ENCODE measurements at places on chromosomes 6 and 20.

GRCh38 chr6:81683912-81684311 lies 68.6 kb downstream of the TENT5A start:
- no peak for DNase-seq

DNA sequence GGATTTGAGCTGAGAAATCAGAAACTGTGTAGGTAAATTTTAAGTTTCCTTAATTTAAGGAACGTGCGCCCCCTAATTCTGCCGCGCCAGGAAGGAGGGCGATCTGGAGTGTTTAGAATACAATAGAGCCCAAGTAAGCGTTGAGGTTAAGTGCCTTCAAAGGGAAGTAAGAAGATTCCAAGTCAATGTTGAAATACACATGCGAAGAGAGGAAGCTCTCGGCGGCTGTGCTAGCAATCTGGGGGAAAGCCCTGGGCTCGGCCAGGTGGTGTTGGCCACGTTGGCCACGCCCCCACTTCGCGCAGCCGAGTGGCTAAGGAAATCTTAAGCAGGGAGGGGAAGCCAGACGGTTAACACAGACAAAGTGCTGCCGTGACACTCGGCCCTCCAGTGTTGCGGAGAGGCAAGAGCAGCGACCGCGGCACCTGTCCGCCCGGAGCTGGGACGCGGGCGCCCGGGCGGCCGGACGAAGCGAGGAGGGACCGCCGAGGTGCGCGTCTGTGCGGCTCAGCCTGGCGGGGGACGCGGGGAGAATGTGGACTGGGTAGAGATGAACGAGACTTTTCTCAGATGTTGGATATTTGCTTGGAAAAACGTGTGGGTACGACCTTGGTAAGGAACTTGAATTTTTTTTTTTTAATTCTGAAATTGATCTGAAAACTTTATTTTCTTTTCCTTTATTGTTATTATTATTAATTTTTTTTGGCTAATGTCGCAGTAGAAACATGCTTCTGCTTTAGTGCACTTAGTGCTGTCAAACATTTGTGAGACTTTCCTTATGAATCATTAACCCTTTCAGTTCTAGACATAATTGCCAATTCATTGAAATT lies at the start of gene PRDM1:
PRDM1 (plus strand) TSS at position 353 of the 830 bp plus-strand sequence; CDS start at position 571, 218 bp downstream.
- peak; percentile 78 for DNase-seq

DNA sequence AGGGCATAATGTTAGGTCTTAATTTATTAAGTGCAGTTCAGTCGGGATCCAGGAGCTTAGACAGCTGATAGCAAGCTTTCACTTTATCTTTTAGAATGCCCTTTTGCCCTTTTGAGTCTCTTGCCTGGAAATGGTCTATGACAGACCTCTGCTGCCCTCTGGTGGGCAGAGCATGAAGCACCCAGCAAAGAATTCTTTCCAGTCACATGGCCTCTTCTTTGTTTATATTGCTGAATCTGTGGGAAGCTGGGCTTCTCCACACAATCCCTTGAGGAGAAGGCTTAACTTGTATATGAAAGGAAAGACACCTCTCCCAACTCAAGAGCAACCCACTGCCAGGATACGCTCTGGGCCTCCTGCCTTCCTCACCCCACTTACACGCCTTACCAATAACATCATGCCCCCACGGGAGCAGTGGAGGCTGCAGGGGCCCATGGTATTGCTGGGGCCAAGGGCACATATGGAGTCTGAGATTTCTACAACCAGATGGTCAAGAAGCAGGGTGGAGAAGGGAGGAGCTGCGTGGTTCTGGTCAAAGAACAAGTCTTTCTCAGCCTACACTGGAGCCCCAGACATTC lies 20.4 kb downstream of the WFDC3 start:
- peak; percentile 76 for DNase-seq

GRCh38 chr6:70292193-70292592 lies 10.7 kb downstream of the COL9A1 start:
- DNase-seq = no peak

- no peak for DNase-seq
Observed at GRCh38 chr6:144317736-144318135, 32.6 kb downstream of the UTRN start.
